ENCODE measurements at places on chromosomes 16 and 17.

DNA sequence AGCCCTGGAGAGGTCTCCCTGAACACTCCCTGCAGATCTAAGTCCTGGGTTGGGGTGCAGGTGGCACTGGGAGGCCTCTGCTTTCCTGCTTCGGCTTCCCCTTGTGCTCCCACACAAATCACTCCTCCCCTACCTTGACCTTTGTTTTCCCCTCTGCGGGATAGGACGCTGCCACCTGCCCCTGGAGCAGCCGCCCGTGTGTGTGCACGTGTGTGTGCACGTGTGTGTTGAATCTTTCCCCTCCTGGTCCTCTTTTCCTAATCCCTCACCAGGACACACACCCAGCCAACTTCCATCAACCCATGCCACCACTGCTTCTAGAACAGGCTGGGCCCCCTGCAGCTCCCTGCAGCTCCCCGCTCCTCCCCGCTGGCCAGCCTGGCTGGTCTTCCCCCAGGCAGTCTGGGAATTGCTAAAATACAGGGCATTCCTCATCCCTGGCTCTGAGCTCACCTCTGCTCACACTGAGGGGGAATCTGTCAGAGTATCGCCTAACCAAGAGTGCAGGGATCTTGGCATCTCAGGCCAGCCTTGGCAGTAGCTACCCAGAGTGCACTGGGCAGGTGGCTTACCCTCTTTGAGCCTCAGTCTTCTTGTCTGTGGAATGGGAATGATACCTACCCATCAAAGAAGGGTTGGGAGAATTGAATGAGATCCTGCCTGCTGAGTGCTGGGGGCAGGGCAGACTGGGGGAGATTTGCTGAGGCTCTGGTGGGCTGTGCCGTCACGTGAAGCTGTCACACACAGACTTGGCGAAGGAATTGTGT lies 198.5 kb downstream of the NTN1 start:
- no peak for DNase-seq

GRCh38 chr17:14061666-14062560 lies 7.4 kb upstream of the COX10 start:
- no peak for DNase-seq

- no peak for DNase-seq
Measured at GRCh38 chr16:65309354-65309753, 187.5 kb upstream of the CDH11 start.

DNA sequence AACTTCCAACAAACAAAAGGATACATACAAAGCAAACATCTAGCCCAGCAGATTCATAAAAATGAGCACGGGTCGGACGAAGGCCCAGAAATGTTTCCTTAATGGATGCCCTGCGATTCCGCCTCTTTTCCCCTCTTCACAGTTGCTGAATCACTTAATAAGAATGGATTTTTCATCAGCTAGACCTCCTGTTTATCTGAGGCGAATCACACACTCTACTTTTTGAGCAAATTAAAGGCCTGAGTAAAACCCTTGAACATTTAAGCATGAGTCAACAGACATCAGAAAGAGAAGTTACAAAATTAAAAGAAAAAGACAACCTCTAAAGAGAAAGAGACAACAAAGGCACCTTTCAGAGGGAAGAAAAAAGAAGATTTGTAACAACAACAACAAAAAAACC lies 44.7 kb downstream of the HS3ST3A1 start:
- no peak for DNase-seq

DNA sequence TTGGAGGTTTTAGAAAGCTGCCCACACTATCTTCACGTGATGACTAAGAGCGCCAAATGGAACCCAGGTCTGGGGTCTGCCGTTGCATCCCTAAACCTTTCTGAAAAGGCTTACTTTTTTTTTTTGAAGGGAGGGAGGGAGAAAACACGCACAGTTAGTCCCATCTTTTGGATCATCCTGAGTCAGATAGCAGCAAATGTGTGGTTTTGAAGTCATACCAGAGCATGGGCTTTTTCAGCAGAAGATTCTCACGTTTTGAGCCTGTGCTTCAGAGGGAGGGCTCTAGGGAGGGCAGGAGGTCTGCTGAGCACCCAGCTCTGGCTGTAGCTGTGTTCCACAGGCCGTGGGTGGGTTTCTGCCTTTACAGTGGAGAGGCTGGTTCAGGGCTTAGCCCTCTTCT lies 194.7 kb downstream of the SNX29 start:
- DNase-seq = no peak

DNA sequence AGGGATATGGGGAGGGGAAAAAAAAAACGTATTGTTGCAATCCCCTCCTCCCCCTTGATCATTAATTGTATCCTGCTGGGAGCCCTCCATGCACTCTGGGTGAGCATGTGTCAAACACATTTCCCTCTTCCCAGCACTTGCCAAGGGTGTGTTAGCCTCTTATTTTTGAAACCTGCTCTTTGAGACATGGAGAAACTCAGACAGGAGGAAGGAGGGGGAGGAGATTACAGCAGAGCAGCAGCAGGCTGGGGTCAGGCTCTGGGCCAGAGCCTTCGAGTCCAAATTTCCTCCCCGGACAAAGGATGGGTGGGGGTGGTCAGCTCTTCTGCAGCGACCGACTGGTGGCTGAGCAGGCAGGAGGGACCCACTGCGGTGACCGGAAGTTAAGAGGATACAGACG lies 64.7 kb downstream of the SOX9 start:
- DNase-seq = no peak

DNA sequence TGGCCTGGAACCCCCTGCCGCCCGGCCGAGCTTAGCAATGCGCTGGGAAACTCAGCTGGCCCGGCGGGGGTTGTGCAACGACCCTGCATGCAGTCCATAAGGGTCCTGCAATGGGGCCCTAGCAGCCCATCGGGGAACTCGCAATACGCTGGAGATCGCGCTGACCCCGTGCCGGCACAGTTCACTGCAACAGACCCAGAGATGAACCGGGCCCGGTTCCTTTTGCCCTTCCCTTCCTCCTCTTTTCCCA lies 375 bp downstream of the SLC25A11 start:
- peak; percentile 59 for DNase-seq

GRCh38 chr17:6435968-6436367 lies 1.0 kb upstream of the AIPL1 start:
- DNase-seq = peak; percentile 53
